ENCODE measurements at places on chromosomes 5 and 9.

DNA sequence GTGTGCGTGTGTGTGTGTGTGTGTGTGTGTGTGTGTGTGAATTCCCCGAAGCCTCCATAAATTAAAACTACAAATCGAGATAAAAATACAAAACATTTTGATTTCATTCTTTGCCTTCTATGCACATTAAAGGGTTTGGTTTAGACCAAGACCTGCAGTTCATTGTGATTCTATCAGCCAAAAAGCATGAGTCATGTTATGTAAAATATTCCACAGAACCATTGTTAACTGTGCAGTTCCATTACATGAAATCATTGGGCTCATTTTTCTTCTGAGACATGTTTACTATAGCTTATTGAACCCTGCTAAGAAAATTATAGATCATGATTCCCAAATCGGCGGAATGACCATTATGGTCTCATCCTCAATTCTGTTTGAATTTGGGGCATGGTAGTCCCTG, 11.7 kb downstream of the CAVIN4 start:
- no peak for DNase-seq

DNA sequence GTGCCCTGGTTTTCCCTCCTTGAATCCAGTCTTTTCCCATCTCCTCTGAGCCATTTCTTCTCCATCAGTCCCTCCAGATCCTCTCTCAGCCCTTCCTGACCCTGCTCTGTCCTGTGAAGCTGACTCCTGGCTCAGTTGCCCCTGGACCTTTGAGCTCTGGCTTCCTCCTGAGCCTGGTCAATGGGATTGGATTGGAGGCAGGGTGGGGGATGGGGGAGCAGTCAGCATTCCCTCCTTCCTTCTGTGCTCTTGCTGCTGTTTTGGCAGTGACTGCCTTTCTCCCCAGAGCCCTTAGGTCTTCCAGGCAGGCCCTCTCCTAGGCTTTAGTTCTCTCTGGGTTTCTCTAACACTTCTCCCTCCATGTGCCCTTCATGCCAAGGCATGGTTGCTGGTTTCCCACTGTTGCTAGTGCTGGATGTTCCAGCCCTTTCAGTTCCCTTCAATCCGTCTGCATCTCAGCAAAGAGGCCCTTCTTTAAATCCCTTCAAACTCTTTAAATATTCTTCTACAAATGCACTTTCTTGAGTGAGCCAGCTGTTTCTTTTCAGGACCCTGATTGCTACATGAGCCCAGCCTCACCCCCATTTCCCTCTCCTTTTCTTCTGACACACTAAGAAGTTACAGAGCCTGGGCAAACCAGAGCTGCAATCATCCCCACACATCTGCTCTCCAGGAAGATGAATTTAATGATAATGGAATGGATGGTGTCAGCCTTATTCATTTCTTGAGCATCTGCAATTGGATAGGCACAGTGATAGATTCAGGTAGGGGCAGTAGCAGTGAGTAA, 2.2 kb downstream of the TNFSF15 start:
- DNase-seq: no peak

- DNase-seq: no peak
Measured at GRCh38 chr9:97349400-97349799, 41.9 kb downstream of the CCDC180 start.

- DNase-seq: no peak
Measured at GRCh38 chr5:423233-423565, 19.8 kb upstream of the EXOC3 start.

- DNase-seq: no peak
Measured at GRCh38 chr5:127133071-127133470, 59.8 kb upstream of the C5orf63 start.

DNA sequence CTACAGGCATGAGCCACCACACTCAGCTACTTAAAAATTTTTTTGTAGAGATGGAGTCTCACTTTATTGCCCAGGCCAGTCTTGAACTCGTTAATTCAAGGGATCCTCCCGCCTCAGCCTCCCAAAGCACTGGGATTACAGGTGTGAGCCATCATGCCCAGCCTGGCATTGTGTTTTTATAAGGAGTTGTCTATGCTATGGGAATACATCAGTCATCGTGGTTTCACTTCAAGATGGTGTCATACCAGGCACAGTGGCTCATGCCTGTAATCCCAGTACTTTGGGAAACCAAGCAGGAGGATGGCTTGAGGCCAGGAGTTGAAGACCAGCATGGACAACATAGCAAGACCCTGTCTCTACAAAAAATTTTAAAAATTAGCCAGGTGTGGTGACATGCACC, 49.7 kb downstream of the CYSTM1 start:
- no peak for DNase-seq

- DNase-seq: no peak
Measured at GRCh38 chr5:32506799-32507198, 62.3 kb upstream of the ZFR start.
